ENCODE measurements at places on chromosomes 3 and 15.

DNA sequence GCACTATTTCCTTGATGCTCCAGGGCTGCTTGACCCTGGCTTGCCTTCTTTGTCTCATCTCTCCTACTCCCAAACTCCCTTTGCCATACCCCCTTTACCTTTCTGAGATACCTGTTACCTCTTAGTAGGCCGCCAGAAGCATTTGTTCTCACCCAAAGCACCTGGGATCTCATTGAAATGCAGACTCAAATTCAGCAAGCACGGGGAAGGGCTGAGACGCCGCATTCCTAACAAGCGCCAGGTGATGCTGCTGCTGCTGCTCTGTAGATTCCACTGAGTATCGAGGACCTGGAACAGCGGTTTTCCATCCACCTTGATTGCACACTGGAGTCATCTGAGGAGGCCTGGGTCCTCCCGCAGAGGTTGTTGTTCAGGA is 91.8 kb downstream of the TMEM266 start:
- DNase-seq = no peak

- DNase-seq = no peak
Observed at GRCh38 chr3:73786321-73786807, 161.6 kb upstream of the PDZRN3 start.

GRCh38 chr3:140942221-140943104 is 827 bp downstream of the SLC25A36 start:
- DNase-seq = peak; percentile 75

- DNase-seq = no peak
Observed at GRCh38 chr15:98611808-98612207, 36.5 kb upstream of the IGF1R start.

- no peak for DNase-seq
Observed at GRCh38 chr15:98003996-98004395, 43.5 kb downstream of the ARRDC4 start.

DNA sequence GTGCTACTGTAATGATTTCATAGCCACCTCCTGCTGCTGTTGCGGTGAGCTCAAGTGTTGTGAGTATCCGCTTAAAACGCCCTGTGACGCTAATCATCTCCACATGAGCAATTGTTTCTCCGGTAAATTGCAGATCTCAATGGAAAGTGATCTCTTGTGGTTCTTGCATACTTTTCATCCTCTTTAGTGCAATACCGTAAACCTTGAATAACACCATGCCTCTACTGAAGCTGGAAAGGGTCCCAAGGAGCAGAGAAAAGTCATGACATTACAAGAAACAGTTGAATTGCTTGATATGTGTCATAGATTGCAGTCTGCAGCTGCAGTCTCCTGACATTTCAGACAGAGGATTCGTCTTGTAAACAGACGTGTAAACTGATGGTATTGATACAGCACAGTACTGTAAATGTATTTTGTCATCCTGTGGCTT is 6.0 kb upstream of the CEMIP start:
- no peak for DNase-seq

- DNase-seq = no peak
Observed at GRCh38 chr15:101366853-101367252, 71.8 kb upstream of the SNRPA1 start.
